Stimulated activated CD4-positive, alpha-beta T cell treated with anti-CD3 and anti-CD28 coated beads, Interleukin-1b, Interleukin-23, amount 100 ng/mL, for 24 hours (primary cell): ENCODE measurements at places on chromosomes 1 and 21.

DNA sequence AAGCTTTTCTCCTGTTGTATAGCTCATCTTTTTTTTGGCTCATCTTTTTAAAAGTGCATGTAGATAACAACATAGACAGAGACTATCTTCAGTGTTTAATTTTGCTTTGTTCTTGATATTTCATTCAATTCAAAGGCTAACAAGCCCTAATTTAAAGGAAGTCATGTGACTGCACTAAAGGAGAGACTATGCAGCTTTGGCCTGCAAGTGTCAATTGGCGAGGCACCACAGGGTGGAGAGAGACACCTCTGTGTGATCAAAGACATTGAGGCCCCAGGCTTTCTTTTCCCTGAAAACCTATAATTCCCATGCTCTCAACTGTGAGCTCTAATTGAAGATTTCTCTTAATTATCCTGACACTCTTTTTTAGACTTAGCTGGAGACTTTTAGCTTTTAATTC is 53.6 kb downstream of the CHODL start:
- no peak for DNase-seq

- no peak for DNase-seq
These were observed 15.1 kb upstream of the DUSP10 start for GRCh38 chr1:221756830-221757551.

DNA sequence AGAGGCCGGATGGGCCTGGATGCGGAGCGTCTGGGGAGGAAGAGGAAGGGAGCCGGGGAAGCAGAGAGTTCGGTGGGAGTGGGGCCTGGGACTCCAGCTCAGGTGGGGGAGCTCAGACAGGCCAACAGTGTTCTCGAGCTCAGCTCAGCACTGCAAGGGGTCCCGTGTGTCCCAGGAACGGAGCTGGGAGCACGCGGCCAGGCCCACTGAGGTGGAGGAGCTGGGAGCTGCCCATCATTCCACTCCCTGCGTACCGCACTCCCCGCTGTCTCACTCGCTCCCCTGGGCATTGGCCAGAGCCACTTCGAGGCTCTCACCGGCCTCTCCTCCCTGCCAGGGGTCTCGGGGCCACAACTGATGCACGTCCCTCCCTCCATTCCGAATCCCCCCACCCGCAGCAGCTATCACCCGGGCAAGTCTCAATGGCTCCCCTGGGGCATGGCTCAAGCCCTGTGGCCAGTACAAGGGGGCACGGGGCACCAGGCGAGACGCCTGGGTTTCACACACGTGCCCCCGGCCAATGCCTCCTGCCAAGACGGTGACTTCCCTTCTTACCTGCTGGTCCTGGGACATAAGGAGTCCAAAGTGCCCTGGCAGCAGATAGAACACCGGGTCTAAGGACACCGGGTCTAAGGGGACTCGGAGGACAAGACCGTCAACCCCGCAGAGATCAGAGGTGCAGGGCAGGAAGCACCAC is 30.3 kb upstream of the COL6A2 start:
- DNase-seq: no peak

GRCh38 chr1:98330224-98330623 is 331.3 kb upstream of the SNX7 start:
- DNase-seq: no peak

DNA sequence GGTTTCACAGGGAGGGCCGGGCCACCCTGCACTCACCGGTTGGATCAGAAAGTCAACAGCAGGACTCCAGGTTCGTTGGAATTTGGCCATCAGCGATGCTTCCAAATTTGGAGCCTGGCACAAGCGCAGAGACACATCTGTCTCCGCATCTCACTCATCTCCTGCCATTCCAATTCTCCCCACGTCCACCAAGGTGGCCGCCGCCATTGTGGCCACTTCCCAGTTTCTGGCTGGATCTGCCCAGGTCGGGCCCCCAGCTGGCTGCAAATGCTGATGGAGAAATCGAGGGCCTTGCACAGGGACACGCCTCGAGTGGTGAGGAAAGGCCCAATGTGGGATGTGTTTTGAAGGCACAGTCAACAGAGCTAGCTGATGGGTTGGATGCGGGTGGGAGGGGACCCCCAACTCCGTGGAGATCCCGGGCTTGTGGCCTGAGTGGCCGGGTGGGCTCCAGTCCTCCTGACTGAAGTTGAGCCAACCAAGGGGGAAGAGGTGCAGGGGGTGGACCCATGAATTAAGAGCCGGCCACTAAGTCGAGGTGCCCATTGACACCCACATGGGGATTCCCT is 102.7 kb downstream of the CRYAA start:
- DNase-seq: no peak

- DNase-seq: no peak
These were observed 65.4 kb upstream of the ARTN start for GRCh38 chr1:43867976-43868740.

DNA sequence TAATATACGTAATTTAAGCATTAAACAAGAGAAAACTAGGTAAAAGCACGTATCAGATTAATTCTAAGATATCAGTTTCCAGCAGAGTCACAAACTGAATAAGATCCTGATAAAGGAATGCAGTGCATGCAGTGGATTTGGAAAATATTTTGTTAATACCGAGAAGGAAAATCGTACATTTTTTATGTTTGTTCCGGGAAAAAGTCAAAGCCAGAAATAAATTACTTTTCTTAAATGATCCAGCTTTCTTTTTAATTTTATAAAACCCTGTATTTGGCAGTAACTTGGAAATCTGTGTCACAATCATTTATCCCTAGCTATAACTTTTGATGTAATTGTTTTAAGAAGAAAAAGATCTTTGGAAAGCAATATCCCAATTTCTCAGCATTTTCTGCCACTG is 955 bp downstream of the PALMD start:
- no peak for DNase-seq

DNA sequence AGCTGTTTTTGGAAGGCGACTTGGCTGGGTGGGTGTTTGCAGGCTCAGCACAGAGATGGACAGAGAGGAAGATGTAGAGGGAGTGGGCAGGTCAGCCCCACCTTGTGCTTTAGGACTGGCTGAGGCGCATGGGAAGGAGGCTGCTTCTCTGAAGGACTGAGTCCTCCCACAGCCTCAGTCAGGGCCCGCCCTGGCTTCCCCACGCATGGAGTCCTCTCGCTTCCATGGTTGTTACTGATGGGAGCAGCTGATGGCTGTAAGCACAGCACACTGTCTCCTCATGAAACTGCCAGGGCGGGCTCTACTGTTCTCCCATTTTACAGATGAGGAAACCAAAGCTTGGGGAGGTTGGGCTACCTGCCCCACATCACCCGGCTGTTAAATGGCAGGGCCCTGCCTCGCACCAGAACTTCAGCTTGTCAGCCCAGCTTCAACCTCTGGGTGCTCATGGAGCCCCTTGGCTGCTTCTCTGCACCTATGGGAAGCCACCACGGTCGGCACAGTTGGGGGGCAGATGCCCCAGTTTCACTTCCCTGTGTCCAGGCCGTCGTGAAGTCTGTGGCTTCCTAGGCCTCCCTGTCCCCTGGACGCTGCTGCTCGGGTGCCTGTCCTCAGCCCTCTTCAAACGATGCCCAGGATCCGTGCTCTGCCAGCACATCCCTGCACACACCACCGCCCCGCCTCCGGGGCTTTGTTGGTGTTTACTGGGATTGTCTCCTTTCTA is 2.4 kb downstream of the TMEM201 start:
- no peak for DNase-seq

DNA sequence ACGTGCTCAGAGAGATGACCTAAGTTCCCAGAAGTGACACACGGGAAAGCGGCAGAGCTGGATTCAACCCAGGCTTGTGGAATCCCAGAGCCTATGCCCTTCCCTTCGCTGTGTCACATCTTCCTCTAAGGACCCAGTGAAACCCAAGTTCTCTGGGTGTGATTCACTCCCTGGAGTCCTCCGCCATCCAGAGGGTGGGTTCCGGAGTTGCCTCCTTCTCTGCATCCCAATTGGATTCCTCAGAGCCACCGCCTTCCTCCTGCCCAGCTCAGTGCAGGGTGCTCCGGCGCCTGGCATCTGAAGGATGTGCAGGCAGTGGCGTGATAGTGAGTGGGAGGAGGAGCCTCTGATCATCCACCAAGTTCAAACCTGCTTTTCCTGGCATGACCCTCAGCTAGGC is 20.7 kb upstream of the RCC2 start:
- DNase-seq: no peak

GRCh38 chr21:35529171-35529863 is 480.2 kb upstream of the RUNX1 start:
- no peak for DNase-seq

DNA sequence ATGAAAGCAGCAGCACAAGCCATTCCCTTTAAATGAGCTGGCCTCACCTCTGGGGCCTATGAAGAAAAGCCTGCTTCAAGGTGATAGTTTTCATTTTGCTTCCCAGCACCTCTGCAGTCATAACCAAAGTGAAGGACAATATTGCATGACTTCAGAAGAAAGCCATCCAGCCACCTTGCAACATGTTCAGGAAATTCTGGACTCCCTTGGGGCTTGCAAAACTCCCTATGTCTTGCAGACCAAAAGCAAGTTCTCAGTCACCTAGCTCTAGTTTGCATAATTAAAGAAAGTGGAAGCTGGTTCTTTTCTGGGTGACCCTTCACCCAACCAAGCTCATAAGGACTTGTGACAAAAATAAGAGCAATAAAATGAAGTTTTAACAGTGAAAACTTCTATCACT is 87.6 kb downstream of the GFI1 start:
- no peak for DNase-seq

DNA sequence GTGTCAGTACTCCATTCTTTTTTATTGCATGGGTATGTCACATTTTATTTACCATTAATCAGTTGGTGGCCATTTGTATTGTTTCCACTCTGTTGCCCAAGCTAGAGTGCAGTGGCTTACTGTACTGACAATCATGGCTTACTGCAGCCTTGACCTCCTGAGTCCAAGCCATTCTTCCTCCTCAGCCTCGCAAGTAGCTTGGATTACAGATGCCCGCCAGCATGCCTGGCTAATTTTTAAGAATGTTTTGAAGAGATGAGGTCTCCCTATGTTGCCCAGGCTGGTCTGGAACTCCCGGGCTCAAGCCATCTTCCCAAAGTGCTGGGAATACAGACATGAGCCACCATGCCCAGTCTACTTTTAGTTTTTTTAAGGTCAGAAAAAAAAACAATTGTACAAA is 813 bp upstream of the SFT2D2 start:
- no peak for DNase-seq

DNA sequence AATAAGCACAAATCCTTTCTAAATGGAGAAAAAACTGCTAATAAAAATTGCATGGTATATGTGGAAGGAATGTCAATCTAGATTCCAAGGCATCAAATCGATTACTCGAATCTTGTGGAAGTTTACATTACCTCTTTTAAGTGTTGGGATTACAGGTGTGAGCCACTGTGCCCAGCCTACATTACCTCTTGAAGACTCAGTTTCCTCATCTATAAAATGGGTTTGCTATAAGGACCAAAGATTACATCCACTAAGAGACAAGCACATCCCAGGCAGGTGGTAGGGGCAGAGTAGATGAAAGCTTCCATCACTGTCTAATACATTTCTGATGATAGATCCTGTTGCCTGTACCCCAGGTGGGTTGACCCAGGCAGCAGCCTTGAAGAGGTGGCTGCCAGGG is 16.1 kb downstream of the DHCR24 start:
- no peak for DNase-seq

DNA sequence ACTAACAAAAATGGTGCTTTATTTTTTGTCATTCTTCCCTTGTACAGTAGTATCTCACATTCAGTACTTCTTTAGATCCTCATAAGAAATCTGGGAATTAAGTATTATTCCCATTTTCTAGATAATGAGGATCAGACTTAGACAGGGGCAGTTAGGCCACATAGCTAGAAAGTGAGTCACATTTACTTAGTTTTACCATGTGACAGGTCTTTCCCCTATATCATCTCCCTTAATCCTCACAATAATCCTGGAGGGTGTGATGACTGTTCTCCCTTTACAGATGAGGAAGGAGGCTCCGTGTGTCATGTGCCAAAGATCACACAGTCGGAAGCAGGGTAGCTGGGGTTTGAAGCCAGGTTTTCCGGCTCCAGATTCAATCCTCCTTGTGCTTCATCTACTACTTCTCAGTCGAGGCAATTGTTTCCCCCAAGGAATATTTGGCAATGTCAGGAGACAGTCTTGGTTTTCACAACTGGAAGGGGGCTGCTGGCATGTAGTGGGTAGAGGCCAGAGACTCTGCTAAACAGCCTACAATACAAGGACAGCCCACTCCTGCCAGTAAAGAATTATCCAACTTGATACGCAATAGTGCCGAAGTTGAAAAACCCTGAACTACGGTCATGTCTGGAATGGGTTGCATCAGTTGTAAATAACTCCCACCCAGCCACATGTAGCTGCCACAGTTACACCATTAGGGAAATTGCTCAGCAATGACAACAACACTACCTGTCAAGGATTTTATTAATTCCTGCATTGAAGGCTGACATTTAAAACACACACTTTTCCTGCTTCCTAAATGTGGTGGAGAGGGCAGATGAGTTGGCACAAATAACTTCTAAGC is 54.5 kb downstream of the C8B start:
- no peak for DNase-seq
